SW 1271 (cell line): ENCODE measurements at places on chromosomes 6 and 20.

- DNase-seq, result no peak
These were observed 167.9 kb upstream of the MYLIP start for GRCh38 chr6:15960740-15961634.

DNA sequence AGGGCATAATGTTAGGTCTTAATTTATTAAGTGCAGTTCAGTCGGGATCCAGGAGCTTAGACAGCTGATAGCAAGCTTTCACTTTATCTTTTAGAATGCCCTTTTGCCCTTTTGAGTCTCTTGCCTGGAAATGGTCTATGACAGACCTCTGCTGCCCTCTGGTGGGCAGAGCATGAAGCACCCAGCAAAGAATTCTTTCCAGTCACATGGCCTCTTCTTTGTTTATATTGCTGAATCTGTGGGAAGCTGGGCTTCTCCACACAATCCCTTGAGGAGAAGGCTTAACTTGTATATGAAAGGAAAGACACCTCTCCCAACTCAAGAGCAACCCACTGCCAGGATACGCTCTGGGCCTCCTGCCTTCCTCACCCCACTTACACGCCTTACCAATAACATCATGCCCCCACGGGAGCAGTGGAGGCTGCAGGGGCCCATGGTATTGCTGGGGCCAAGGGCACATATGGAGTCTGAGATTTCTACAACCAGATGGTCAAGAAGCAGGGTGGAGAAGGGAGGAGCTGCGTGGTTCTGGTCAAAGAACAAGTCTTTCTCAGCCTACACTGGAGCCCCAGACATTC is 20.4 kb downstream of the WFDC3 start:
- peak; percentile 62 for DNase-seq

DNA sequence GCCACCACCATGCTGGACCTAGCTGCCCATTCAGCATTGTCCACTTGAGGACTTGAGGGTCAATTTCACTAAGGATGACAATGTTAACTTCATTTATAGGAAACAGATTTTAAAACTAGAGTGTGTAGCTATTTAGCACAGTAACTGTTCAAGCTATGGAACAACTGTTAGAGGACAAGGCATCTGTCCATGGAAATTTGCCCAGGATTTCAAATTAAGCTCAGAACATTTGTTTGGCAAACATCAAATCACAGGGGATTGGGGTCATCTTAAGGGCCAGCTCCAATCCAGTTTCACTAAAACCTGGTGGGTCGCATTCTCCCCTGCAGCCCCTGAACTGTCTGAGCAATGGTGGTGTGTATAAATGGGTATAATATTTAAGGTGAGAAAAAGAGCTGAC is 35.1 kb downstream of the PM20D2 start:
- DNase-seq, result no peak

DNA sequence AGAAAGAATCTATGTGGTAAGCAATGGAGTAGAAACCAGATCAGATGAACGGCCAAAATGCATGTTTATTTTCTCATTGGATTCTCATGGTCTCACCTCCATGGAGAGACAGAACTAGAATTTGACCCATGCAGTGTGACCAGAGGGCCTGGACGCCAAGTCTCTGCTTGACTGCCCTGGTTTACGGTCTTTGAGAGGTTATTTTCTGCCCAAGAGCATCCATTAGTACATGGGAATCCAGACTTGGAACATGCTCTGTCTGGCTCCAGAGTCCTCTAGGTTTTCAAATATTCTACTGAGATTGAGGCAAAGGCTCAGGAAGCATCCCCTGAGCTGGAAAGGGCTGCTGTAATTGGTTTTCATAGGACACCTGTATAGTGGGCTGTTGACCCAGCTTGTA is 45.5 kb upstream of the UST start:
- no peak for DNase-seq

GRCh38 chr6:115914098-115914497 is 146.6 kb downstream of the FRK start:
- DNase-seq, result no peak

GRCh38 chr6:80938131-80938530 is 814.4 kb downstream of the TENT5A start:
- no peak for DNase-seq

DNA sequence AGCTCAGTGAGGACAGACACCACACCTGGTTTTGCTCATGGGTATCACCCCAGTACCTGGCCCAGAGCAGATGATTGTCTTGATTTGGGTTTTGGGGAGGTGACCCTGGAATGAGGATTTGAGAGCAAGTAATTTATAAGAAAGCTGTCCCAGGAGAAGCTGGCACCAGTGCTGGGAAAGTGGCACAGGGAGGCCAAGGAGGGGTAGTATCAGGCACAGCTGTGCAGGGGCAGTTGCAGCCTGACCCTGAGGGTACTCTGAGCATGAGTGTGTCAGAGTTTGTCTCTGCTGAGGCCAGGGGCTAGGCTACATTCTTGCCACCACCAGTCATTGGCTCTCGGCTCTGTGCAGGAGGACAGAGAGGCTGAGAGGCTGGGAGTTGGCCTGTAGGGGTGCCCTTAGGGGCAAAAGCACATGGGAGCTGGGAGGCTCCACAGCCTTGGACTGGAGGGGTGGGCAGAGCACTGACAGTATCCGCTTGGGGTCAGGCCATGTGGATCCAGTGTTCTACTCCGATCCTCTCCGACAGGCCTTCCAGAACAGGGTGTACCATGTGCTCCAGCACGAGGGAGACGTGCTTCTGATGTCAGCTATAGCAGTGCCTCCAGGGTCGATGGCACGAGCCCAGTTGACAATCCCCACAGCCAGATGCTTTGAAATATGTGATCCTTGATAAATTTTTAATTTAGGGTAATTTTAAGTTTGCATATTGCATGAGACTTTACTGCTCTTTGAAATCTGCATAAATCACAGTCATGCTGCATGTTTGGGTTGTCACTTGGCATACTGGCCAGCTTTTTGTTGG is 121.3 kb downstream of the PHACTR3 start:
- DNase-seq, result no peak

GRCh38 chr6:72826744-72827438 is 205.0 kb downstream of the KCNQ5 start:
- DNase-seq, result no peak

GRCh38 chr6:50975216-50975615 is 156.5 kb downstream of the TFAP2B start:
- no peak for DNase-seq

GRCh38 chr20:10674684-10675449 is 1.1 kb upstream of the JAG1 start:
- peak; percentile 46 for DNase-seq

GRCh38 chr6:168343239-168344150 is 23.9 kb upstream of the DACT2 start:
- no peak for DNase-seq

DNA sequence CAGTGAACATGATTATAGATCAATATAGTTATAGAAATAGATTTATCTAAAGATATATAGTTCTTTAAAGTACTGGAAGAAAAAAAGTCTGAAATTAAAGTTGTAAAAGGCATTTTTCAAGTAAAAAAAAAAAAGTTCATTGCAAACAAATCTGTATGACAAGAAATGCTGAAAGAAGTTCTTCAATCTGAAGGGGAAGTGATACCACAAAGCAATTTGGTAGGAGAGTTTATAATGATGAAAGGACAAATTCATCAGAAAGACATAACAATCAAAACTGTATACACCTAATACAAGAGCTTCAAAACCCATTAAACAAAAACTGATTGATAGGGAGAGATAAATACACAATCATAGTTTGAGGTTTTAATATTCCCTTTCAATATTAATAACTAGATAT is 14.1 kb downstream of the HUS1B start:
- no peak for DNase-seq

DNA sequence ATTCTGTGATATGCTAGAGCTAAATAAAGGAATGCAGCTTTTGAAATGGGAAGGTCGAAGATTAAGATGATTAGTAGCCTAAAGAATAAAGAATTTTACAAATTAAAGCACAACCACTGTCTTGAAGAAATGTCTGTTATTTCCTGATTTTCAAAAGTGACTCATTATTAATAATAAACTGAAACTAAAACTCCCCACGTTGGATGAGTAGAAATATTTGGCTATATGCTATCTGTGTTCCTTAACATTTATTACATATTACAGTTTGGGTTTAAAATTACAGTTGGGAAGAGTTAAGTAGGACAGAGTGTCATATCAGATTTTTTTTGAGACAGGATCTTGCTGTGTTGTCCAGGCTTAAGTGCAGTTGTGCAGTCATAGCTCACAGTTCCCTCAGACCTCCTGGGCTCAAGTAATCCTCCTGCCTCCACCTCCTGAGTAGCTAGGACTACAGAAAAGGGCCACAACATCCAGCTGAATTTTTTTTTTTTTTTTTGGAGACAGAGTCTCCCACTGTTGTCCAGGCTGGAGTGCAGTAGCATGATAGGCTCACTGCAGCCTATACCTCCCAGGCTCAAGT is 47.1 kb downstream of the AKIRIN2 start:
- DNase-seq, result no peak

DNA sequence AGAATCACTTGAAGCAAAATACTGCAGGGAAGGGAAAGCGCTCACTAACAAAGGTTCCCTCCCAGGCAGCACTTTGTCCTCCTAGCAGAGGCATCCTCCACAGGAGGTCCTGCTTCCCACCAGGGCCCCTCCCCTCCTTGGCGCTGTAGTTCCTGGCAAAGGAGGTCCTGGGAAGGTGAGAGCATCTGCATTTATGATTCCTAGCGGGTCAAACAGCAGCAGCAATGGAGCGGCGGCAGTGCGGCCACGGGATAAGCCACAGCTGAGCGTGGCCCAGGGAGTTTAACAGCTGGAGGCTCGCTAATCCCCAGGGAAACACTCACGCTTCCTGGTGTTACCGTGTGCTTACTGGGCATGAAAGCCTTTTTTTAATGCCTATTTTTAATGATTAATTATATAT is 185.8 kb downstream of the TTLL2 start:
- no peak for DNase-seq

DNA sequence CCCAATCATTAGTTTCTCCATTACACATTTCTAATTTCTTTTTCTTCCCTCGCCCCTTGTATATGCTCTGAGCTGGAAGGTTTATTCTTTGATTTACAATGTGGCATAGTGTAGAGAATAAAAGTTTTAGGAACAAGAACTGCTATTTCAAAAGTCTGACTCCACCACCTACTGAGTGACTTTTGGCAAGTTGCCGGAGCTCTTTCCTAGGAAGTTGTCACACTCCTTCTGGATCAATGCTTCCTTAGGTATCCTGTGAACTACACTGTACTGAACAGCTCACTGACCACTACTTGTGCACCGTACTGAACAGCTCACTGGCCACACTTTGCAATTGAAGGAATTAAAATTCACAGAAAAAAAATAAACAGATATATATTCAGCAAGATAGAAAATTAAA is 458.2 kb downstream of the FRK start:
- no peak for DNase-seq

DNA sequence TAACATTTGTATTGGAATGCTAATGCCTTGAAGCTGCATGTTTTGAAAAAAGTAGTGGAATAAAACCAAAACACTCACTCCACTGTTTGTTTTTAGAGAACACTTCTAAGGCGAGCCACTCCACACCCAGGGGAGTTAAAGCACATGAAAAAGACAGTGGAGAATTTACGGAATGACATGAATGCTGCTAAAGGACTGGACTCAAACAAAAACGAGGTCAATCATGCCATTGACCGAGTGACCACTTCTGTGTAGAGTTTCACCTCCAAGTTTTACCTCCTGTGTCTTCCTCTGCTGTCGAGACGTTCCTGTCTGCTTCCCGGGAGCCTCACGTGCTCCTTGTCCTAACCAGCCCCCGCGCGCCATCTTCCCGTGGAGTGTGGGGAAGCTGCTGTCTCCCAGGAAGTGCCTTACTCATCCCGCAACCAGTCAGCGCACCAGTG is 127.8 kb downstream of the LRRC1 start:
- no peak for DNase-seq

GRCh38 chr6:74277777-74278186 is 581.8 kb downstream of the CD109 start:
- no peak for DNase-seq

DNA sequence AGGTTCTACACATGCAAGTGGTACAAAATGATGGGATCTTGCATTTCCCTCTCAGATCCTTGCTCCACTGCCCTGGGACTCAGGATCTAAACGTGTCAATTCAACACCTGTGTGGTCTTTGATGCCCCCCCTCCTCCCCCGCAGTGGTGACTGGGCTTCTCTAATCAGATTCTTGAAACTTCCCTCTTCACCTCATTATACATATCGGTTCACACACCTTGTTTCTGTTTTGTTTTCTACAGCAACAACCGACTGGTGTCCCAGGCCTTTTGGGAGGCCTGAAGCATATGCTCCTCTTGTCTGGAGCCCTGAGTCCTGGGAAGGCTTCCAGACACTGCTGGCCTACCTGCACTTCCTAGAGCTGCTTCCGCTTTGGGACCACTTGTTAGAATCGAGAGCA is 20.0 kb downstream of the SAMD3 start:
- no peak for DNase-seq

- DNase-seq, result no peak
These were observed 24.6 kb upstream of the GTSF1L start for GRCh38 chr20:43751167-43752050.

DNA sequence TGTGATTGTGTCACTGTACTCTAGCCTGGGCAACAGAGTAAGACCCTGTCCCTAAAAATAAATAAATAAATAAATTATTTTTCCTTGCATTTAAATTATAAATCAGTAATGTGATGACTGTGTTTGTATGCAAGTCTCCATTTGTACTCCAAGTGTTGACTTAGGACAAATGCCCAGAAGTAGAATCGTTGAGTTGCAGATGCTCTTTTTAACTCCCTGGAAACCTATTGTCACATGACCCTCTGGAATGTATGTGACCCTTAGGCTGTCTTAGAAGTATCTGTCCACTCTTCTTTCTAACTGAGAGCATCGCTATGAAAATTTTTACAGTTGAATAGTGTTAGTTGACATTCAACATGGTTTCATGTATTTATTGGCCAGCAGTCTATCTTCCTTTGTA is 18.8 kb downstream of the OR2A4 start:
- no peak for DNase-seq

GRCh38 chr6:1864496-1864895 is 254.8 kb downstream of the FOXC1 start:
- no peak for DNase-seq

DNA sequence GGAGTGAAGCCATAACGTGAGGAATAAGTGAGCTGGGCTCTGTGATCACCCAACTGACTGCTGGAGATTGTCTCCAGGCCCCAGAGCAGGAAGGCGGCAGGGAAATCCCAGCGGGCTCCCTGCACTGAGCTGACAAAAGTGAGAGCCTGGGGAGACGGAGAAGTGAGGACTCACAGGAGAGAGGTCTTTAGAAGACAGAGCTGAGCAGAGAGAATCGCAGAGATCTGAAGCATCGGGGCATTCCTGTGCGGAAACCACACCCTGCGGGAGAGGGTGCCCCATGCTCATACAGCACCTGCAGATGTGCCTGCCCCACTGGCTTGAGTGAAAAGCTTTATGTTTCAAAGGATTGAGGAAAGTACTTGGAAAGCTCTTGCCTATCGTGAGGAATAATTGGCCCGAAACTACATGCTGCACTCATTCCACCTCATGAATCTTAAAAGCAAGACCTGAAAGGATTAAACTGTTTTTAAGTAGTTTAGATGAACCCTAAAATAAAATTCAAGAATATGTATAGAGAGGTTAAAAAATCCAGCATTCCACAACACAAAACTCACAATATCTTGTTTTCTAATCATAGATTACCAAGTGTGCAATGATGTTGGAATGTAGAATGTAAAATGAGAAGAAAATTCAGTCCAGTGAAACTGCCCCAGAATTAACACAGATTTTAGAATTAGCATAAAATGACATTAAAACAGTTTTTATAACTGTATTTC is 17.7 kb upstream of the THBS2 start:
- DNase-seq, result no peak
